MCF 10A (cell line): ENCODE measurements at places on chromosomes 2 and 18. TPM values are rescaled to one million over a fixed set of nuclear protein-coding genes. Genes with fewer than 3 reads are reported as not detected.

Gene MRPL19
- 49.1 and 65.4 TPM in 2 replicates for total RNA-seq

Gene ELOA2
- total RNA-seq = not detected in 2 replicates

Gene KIAA1328
- 4.1 and 5.5 TPM in 2 replicates for total RNA-seq

Gene IL1RL2
- not detected in 2 replicates for total RNA-seq

Gene TDRD15
- not detected in 2 replicates for total RNA-seq

Gene TEKT4
- total RNA-seq = not detected in 2 replicates

Gene C2orf80
- total RNA-seq = not detected in 2 replicates

Gene EPB41L5
- total RNA-seq = 19.0 and 22.8 TPM in 2 replicates

Gene CFC1
- total RNA-seq = not detected in 2 replicates

Gene NOSTRIN
- total RNA-seq = 0.44 and 0.51 TPM in 2 replicates

Gene ESPNL
- total RNA-seq = not detected in 2 replicates

Gene GKN2
- total RNA-seq = not detected in 2 replicates

Gene ZNF521
- not detected in 2 replicates for total RNA-seq

Gene BOLL
- not detected in 2 replicates for total RNA-seq

Gene CD226
- 2.6 and 3.4 TPM in 2 replicates for total RNA-seq

Gene NEU4
- not detected in 2 replicates for total RNA-seq

Gene CNTNAP5
- not detected in 2 replicates for total RNA-seq

Gene CCBE1
- 23.8 and 28.9 TPM in 2 replicates for total RNA-seq

Gene ABCB11
- 0.05 TPM in 1 of 2 replicates, not detected in the other for total RNA-seq

Gene LCT
- not detected in 2 replicates for total RNA-seq

Gene CD207
- not detected in 2 replicates for total RNA-seq

Gene OBSL1
- 29.0 and 29.8 TPM in 2 replicates for total RNA-seq

Gene RNF181
- total RNA-seq = 125 and 215 TPM in 2 replicates

Gene SCTR
- not detected in 2 replicates for total RNA-seq

Gene PAPOLG
- 16.9 and 18.4 TPM in 2 replicates for total RNA-seq

Gene CD8B2
- total RNA-seq = not detected in 2 replicates

Gene PPP3R1
- 50.9 and 54.6 TPM in 2 replicates for total RNA-seq

Gene FEV
- not detected in 2 replicates for total RNA-seq

Gene SAG
- not detected in 2 replicates for total RNA-seq

Gene SERPINB13
- total RNA-seq = 0.49 TPM in 1 of 2 replicates, not detected in the other

Gene EGR4
- 0.22 and 0.37 TPM in 2 replicates for total RNA-seq

Gene MC5R
- not detected in 2 replicates for total RNA-seq

Gene EPHA4
- total RNA-seq = 1.9 and 2.0 TPM in 2 replicates

Gene GAREM1
- total RNA-seq = 21.4 and 24.0 TPM in 2 replicates

Gene ARID5A
- 3.0 and 3.4 TPM in 2 replicates for total RNA-seq

Gene CXCR4
- total RNA-seq = 0.54 and 1.1 TPM in 2 replicates

Gene CYP26B1
- 14.1 and 16.9 TPM in 2 replicates for total RNA-seq

Gene PLGLB2
- total RNA-seq = 1.1 and 1.3 TPM in 2 replicates

Gene CYP1B1
- 37.2 and 53.3 TPM in 2 replicates for total RNA-seq

Gene ZC3H8
- 20.6 and 30.5 TPM in 2 replicates for total RNA-seq

Gene FAM110C
- 8.3 and 10.3 TPM in 2 replicates for total RNA-seq

Gene RNF144A
- total RNA-seq = 0.21 and 0.47 TPM in 2 replicates

Gene UNC80
- total RNA-seq = not detected in 2 replicates

Gene ASB3
- 19.7 and 20.3 TPM in 2 replicates for total RNA-seq

Gene FBXO48
- 1.7 and 2.1 TPM in 2 replicates for total RNA-seq

Gene INPP5D
- total RNA-seq = 46.1 and 64.9 TPM in 2 replicates

Gene COL5A2
- 7.4 and 9.3 TPM in 2 replicates for total RNA-seq

Gene RNF152
- total RNA-seq = 1.7 and 2.9 TPM in 2 replicates

Gene OTOS
- not detected in 2 replicates for total RNA-seq

Gene CDH2
- 14.6 and 15.1 TPM in 2 replicates for total RNA-seq

Gene ZBTB7C
- total RNA-seq = 0.42 and 0.69 TPM in 2 replicates

Gene ABHD1
- not detected in 2 replicates for total RNA-seq

Gene C2orf42
- 17.6 and 28.5 TPM in 2 replicates for total RNA-seq

Gene PRKAG3
- not detected in 2 replicates for total RNA-seq

Gene KIF1A
- total RNA-seq = not detected in 2 replicates

Gene HOXD3
- total RNA-seq = not detected in 2 replicates

Gene MREG
- 6.8 and 10.4 TPM in 2 replicates for total RNA-seq
